ENCODE measurements at places on chromosomes 2 and 18.

GRCh38 chr18:76490670-76491472 is 4.2 kb downstream of the ZNF516 start:
- no peak for DNase-seq

- DNase-seq: no peak
Measured at GRCh38 chr2:215918901-215919599, 94.3 kb downstream of the MREG start.

DNA sequence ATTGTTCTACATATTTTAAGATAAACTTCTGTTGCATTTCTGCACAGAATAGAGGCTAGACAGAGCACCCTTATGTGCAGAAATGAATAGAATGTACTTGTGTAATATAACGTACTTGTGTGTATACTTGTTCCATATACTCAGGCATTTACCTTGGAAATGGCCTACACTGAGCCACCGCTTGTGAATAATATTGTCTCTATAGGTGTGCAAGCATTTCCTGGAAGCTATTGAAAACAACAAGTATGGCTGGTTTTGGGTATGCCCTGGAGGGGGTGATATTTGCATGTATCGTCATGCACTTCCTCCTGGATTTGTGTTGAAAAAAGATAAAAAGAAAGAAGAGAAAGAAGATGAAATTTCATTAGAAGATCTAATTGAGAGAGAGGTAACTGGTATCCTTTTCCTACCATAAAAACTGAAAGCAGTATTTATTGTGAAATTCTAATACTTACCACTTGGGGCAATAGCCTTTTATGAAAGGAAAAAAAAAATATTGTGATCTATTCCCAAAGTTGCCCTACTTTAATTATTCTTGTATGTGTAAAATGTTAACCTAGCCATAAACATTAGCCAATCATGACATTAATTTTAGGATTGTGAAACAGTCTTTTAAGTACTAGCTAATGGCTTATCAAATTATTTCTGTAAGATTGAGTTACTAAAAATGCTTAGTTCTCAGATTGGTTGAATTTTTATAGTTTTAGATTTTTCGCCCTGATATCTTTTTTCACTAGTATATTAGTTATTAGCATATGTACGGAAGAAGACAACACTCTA is 18.0 kb downstream of the ZC3H15 start:
- DNase-seq: no peak

GRCh38 chr18:2920027-2920426 is 73.2 kb downstream of the EMILIN2 start:
- DNase-seq: no peak
